Stimulated activated CD4-positive, alpha-beta T cell treated with anti-CD3 and anti-CD28 coated beads, Interleukin-15, amount 100 ng/mL, for 1 hour (primary cell): ENCODE measurements at places on chromosomes 5 and 9.

DNA sequence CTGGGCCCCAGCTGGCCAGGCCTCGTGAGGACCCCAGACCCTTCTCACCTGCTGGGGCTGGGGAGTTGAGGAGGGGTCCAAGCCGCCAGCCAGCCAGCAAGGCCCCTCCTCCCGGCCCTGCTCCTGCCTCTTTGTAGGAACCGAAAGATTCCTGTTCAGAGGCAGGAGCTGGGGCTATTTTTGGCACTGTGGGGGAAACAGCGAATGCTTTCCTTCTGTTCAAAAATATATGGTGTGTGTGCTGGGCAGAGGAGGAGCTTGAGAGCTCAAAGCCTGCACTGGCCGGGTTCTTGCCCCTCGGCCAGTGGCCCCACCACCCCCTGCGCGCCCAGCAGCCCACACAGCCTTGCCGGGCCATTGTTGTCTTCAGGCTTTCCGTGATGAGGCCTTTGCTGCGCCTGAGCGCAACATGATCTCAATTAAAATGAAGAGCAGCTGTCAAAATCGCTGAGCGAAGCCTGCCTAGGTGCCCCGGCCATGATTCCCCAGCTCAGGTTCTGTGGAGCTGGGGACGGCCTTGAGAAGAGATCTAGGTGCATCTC is 13.4 kb downstream of the NCS1 start:
- DNase-seq = no peak

DNA sequence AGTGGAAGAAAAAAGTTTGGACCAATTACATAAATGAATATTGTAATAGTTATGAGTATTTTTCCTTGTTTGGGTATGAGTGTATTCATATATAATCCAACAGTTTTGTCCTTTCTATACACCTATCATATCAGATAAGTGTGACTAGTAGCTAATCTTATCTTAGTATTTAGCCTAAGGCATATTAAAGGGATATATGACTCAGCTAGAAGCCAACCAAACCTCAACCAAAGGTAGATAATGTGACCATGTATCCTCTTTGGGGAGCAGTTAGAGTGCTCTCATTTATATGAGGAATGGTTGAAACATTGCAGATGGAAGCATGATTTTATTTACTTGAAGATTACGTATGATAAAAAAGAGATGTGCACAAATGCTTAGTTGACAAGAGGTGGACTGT is 370.0 kb upstream of the CTNND2 start:
- DNase-seq = no peak

DNA sequence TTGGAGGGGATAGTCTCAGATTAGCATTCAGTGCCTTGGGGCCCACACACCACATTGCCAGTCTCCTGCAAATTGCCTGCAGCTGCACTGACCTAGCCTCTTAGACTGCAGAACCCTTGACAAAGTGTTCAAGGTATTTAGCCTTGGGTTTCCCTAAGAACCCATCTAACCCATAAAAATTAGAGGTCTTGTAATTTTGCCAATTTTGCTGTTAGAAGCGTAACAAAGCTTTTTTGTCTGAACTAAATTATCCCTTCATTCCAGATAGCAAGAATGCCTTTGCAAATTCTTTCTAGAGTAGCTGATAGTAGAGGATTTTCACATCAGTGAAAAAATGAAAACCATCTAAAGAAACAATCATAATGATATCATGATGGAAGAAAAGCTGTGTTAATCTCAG is 74.0 kb upstream of the CCNG1 start:
- DNase-seq = no peak

DNA sequence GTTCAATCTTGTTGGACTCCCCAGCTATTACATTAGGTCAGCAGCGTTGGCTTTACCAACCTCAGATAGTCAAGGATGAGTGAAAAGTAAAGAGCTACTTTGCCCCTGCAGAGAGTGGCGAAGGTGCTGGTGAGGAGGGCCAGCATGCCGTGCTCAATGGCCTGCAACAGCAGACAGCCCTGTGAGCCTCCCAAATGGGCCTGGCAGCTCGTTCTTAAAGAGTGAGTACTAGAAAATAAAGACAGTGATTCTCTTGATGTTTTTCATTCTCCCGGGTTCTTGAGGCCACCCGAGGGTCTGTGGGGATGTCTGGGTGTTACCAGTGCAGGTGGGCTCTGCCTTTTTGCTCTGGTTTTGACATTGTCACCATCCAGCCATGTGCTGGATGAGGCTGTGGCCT is 16.2 kb downstream of the GADD45G start:
- no peak for DNase-seq

GRCh38 chr9:124527781-124528180 is 20.6 kb upstream of the NR5A1 start:
- DNase-seq = no peak

GRCh38 chr9:110936237-110936636 is 102.0 kb downstream of the LPAR1 start:
- DNase-seq = no peak

GRCh38 chr5:157266286-157267007 is 524 bp downstream of the CYFIP2 start:
- DNase-seq = peak; percentile 25

- no peak for DNase-seq
Measured at GRCh38 chr9:95167998-95168397, 149.5 kb downstream of the FANCC start.
